Activated CD8-positive, alpha-beta memory T cell treated with anti-CD3 and anti-CD28 coated beads, Interleukin-2, amount 50 U/mL, for 4 hours (primary cell): ENCODE measurements at places on chromosomes 1 and 21.

DNA sequence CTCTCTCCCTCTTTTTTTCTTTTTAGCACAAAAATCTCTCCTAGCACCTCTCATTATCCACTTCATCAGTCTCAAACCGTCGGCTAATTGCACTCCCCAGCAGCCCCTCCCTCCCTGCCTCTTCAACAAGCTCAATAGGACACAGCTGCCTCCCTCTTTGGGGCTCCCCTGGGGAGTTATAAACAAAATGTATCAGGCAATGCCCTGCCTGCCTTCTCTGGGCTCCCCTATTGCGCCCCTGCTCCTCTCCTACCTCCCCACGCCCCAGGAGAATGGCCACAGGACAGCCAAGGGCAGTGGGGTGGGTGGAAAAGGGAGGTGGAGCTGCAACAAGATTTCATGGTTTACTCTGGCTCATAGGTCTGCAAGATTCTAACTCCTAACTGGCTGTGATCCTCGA, 147.1 kb upstream of the GRIK3 start:
- DNase-seq: no peak

DNA sequence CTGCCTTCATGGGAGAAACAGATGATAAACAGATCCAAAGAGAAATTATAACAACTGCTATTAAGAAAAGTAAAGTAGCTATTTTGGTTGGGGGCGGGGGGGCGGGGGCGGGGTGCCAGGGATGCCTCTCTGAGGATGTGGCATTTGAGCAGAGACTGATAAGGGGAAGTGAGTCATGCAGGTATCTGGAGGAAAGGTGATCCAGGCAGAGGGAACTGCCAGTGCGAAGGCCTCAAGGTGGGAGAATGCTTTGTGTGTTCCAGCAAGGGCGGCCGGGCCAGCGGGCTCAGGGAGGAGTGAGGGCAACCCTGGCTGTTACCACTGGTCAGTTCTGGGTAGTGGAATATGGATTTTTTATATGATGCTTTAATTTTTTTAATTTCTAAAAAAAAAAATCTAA, 7.0 kb upstream of the TNFRSF1B start:
- peak; percentile 48 for DNase-seq

- DNase-seq: no peak
Observed at GRCh38 chr1:169047074-169047473, 59.4 kb upstream of the ATP1B1 start.

DNA sequence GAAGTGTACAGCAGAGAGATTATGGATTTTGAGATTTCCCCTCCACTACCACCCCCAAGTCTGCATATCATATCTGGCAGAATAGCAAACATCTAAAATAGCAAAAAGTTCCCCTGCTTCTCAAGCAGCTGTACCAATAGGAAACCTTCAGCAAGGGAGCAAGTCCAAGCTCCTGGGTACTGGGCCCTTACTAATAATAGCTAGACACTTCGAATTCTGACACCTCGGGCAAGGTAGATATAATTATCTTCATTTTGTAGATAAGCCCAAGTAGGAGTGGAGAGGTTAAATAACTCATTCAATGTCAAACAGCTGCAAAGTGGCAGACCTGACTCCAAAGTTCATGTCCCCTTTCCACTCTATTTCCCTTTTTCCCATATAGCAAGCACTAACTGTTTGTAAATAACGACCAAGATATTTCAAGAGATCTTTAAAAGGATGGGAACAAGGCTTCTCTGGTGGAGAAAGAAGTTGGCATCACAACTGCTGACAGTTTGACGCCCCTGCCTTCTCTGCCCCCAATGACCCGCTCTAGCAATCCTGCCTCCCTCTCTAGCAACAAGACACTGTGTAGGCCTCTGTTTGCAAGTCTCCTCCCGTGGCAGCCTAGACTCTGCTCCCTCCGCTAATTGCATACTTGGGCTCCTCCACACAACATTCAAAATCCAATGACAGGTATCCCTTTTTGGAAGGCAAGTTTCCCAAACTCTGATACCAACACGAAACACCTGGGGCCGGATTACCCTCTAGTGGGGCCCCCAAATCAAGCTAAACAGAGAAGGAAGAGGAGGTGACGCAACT, 18.7 kb upstream of the ADAR start:
- DNase-seq: no peak

DNA sequence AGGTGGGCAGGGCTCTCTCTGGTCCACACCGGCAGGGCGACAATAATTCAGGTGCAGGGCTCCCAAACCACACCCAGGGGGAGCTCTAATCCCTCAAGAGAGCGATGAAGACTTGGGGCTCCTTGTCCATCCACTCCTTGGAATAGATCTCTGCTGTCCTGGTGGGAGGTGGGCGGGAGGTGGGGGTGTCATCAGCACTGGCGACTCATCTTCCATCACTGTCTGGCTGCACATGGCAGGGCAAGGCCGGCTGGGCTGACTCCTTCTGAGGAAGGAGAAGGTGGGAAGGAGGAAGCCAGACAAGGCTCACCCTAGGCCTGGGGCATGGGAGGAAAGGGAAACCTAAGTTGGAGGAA, 29.3 kb downstream of the TNNT2 start:
- DNase-seq: no peak

DNA sequence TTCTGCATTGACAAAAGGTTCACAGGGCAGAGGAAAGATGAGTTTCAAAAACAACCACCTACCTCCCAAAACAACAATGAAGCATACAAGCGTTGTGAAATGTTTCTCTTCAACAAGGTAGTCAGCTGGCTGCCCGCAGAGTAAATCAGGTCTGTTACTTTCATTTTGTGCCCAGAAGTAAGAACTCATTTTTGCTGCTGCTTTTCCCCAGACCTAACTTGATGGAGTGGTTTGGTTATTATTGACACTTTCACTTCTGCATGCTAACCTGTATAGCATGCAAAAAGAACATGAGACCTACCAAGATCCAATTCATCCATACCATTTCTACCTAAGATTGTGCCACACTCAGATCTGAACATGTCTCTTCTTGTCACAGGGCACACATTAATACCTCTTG, 1.3 kb downstream of the SLC9C2 start:
- DNase-seq: no peak

- no peak for DNase-seq
Observed at GRCh38 chr1:64866689-64867088, 99.7 kb downstream of the JAK1 start.

DNA sequence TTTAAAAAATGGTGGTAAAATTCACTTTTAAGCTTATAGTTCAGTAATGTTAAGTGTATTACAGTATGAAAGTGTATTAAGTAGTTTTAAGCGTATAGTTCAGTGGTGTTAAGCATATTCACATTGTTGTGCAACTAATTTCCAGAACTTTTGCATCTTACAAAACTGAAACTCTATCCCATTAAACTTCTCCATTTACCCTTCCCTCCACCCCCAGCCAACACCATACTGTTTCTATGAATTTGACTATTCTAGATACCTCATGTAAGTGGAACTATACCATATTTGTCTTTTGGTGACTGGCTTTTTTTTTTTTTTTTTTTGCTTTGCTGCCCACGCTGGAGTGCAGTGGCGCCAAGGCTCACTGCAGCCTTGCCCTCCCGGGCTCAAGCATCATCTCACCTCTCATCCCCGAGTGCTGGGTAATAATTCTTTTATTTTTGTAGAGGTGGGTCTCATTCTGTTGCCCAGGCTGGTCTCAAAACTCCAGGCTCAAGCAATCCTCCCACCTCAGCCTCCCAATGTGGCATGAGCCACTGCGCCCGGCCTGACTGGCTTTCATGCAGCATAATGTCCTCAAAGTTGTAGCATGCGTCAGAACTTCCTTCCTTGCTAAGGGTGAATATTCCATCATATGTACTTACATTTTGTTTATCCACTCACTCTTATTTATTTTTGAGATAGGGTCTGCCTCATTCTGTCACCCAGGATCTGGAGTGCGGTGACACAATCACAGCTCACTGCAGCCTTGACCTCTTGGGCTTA, 45.1 kb upstream of the BMP8B start:
- no peak for DNase-seq

GRCh38 chr1:42936309-42937078, 22.2 kb downstream of the SLC2A1 start:
- peak; percentile 56 for DNase-seq

GRCh38 chr1:243715285-243715684, 134.8 kb downstream of the AKT3 start:
- no peak for DNase-seq

DNA sequence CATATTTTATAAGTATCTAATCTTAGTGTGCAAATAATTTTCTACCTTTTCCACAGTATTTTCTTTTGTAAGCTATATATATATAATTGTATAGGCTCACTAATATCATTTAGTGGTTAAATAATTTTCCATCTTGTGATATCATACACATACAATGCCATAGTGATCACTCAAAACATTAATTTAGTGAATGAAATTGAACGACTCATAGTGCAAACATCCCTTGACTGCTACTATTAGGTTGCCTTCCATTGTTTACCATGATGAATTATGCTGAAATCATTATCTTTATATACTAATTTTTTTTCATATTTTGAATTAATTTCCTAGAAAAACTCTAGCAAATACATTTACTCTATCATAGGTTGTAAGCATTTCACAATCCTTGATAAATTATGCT, 127.1 kb downstream of the PCNX2 start:
- DNase-seq: no peak

- DNase-seq: no peak
Observed at GRCh38 chr21:42350927-42351426, at the start of gene TFF2. Gene TFF2, minus strand, starts transcription at chr21:42350994. Its CDS starts 37 bp downstream, at chr21:42350957.

GRCh38 chr1:184465489-184466146, 78.8 kb downstream of the C1orf21 start:
- DNase-seq: no peak

DNA sequence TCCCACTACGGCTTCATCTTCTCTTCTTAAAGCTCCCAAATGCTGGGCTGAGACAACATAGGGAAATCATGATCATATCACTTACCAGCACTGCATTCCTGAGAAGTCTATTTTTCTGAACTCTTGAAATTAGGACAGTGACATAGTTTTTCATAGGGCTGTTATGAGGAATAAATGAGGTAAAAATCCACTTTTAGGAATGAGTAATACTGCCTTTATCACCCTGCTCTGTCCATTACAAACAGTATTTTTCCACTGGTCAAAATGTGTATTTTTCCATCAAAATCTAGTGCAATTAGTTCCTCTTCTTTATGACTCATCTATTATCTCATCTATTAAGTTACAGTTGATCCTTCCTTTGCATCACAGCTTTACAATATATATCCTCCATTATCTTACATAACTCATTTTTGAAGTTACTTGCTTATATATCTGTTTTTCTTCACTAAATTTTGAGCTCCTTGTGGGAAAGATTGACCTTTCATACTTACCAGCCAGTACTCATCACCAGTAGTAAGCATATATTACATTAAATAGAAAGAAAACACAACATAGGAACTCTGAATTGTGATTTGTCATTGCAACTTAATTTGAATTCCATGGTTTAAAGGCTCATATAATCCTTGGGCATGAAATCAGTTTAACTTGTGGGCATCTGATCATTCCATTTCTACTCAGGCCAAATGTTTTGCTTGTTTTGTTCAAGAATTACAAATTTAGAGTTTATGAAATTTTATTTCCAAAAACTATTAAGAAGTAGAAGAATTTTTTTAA, 37.1 kb downstream of the PRRX1 start:
- DNase-seq: no peak

GRCh38 chr1:8604041-8604945, 213.1 kb downstream of the RERE start:
- DNase-seq: no peak

GRCh38 chr1:33257207-33257771, 997 bp downstream of the ZNF362 start:
- DNase-seq: no peak

GRCh38 chr1:244084763-244085162, 33.7 kb downstream of the ZBTB18 start:
- no peak for DNase-seq

DNA sequence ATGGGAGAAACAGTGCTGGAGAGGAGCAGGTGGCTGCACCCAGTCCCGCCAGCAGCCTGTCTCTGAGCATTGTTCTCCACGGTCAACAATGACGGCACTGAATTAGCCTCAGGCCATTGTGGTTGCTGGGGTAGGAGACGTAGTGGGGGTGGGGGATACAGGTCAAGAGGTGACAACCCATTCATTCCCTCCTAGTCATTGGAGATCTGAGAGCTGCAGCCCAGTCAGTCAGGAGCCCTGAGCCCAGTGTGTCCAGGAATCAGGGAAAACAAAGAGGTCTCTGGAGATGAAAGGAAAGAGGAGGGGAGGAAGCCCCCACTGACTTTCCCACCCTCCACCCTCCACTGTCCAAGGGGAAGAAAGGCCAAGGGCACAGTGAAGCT, 15.3 kb downstream of the SMIM12 start:
- DNase-seq: no peak

GRCh38 chr1:23393706-23394105, 24.1 kb upstream of the ZNF436 start:
- DNase-seq: no peak

DNA sequence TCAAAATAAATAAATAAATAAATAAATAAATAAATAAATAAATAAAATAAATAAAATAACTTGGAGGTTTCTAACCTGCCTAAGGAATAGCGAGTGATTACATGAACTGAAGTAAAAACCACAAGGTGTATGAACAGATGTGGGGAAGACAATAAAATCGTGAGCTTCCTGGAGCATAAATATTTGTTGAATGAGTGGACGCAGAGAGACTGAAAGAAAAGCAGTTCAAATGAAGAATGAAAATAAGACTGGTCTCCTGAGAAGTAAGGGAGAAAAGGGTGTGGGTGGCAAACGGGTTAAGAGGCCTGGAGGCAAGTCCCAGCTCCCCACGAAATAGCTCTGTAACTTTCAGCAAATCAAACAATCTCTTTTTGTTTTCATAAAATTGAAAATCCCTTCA, 33.6 kb downstream of the CHML start:
- DNase-seq: no peak

DNA sequence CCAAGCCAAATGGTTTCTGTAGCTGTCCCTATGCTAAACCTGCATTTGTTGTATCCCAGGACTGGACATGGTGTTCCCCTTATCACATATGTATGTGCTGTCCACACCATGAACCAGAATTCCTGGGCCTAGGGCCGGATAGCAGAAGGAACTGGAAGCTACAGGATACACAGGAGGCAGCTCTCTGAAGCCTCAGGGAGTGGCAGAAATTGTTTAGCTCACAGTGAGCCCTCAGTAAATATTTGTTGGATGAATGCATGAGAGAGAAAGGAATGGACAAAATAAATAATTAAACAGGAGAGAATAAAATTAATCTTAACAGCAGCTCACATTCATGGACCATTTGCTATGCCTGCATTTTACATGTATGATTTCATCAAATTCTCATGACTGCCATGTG, 2.1 kb downstream of the NIPAL3 start:
- no peak for DNase-seq

DNA sequence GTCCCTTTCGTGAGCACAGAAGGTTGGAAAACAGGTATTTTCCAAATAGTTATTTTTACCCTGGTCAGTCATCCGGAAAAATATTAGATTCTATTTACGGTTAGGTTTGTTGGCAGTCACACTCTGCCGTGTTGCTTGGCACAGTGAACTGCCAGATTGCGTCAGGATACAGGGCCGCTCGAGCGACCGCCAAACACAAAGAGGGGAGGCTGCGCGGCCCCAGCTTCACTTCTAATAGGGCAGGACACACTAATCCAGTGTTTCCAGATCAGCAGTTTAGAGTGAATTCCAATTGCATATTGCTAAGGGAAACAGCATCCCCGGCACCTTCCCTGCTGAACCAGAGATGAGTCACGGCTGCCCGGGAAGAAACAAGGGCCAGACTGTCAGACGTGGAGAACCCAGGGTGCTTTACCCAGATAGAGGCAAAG, 22.9 kb downstream of the UMODL1 start:
- no peak for DNase-seq

GRCh38 chr1:92536211-92536979, 49.7 kb upstream of the GFI1 start:
- DNase-seq: no peak
